ENCODE measurements at places on chromosomes 6 and 20. TPM values are rescaled to one million over a fixed set of nuclear protein-coding genes. Genes with fewer than 3 reads are reported as not detected.

GRCh38 chr20:59289994-59290393 lies 10.4 kb upstream of the EDN3 start:
- H3K4me1 ChIP-seq = no peaks in the 10 kb centered on the region
- no peaks in the 10 kb centered on the region for H3K27me3 ChIP-seq
- H3K27ac ChIP-seq = no peak overlapping the region
- no peaks in the 10 kb centered on the region for H3K36me3 ChIP-seq
- no peak overlapping the region for H3K4me3 ChIP-seq

Gene MAS1
- not detected for total RNA-seq

- H3K27ac ChIP-seq = peak overlapping the region; percentile 90
- no peak for DNase-seq
- H3K27me3 ChIP-seq = no peaks in the 10 kb centered on the region
- H3K4me3 ChIP-seq = peak overlapping the region; percentile 88
- H3K4me1 ChIP-seq = peaks cover 16% of the 10 kb centered on the region
Observed at GRCh38 chr6:8435845-8436168, 462 bp upstream of the SLC35B3 start.

- no peak within 1 kb of the TSS for H3K27ac ChIP-seq
- peaks cover 8% of the 10 kb centered on the region for H3K4me1 ChIP-seq
- H3K27me3 ChIP-seq = peaks cover 17% of the 10 kb centered on the region
- H3K4me3 ChIP-seq = peak within 1 kb of the TSS; percentile 81
Observed at GRCh38 chr6:138107078-138107751, at the start of gene PERP. PERP (minus strand) TSS chr6:138107419; CDS start chr6:138107340, 79 bp downstream.

Gene LY6G6C
- total RNA-seq = not detected

GRCh38 chr6:66190858-66191257 lies 483.8 kb upstream of the EYS start:
- no peak overlapping the region for H3K27ac ChIP-seq
- H3K36me3 ChIP-seq = no peaks in the 10 kb centered on the region
- H3K27me3 ChIP-seq = no peaks in the 10 kb centered on the region

All from osteoblast (primary cell).